SJCRH30 (cell line): ENCODE measurements at places on chromosomes 1 and 21. TPM values are rescaled to one million over a fixed set of nuclear protein-coding genes. Genes with fewer than 3 reads are reported as not detected.

DNA sequence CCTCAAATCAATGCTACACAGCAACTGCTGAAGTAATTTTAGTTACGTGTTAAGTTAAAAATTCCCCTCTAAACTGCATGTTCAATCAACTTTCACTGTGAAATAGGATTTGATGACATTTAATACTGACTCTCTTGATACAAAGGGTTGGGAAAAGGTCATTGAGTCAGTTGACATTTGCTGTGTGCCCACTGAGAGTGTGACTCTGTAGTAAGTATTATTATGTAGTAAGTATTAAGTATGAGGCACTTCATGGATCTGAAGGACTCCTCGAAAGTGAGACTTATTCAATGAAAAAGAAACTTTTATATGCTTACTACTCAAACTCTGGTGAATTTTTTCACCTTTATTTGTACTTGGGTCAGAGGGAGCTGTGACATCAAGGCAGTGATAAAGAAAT is 83.1 kb upstream of the S1PR1 start:
- DNase-seq, result no peak

The ANKRD34A gene
- total RNA-seq, result 0.69 and 0.84 TPM in 2 replicates

The KRTAP19-3 gene
- not detected in 2 replicates for total RNA-seq

GRCh38 chr1:234699795-234700665 is 90.1 kb upstream of the IRF2BP2 start:
- no peak for DNase-seq

GRCh38 chr1:230291731-230292620 is 134.2 kb downstream of the PGBD5 start:
- no peak for DNase-seq

The DHX9 gene
- total RNA-seq, result 303 and 305 TPM in 2 replicates

DNA sequence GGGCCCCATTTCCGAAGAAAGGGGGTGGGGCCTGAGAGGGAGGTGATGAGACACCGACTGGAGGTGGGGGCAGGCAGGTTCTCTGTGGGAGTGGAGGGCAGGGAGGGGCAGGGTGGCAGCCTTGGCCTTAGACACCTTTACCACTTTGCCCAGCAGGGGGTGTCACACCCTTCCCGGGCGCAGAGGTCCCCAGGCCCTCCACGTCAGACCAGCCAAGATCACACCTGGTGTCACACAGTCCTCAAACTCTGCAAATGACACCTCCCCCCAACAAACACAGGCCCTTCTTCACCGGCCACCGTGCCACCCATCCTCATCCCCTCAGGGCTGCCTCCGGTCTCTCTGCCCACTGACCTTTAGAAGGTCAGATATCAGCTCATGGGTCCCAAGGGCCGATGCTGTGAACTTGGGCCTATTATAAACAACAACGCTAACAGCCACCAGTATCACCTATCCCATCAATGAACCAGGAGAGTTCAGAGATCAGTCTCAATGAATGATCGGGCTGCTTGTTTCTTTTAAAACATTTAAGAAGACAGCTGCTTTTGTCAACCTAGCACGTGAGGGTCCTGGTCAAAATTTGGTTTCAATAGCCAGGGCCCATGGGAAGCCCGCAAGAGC is 103.9 kb downstream of the CASZ1 start:
- no peak for DNase-seq

The OR2G6 gene
- total RNA-seq, result not detected in 2 replicates

DNA sequence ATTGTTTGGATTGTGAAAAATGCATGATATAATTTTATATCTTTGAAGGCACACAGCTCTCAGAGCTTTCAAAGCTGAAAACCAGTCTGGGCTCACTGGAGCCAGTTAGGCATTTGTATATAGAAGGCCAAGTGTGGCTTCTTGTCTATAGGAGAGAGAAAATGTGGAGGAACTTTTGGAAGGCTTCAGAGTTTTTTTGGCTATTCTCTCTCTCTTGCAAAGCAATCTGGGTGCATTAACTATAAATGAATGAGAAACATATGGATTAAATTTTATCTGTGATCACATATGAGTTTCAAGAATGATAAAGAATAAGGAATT is 216.7 kb upstream of the HOOK1 start:
- no peak for DNase-seq

- DNase-seq, result no peak
Measured at GRCh38 chr1:77447669-77448068, 165.8 kb downstream of the AK5 start.

- DNase-seq, result no peak
Measured at GRCh38 chr1:66437136-66437401, 96.9 kb upstream of the SGIP1 start.

The SYDE2 gene
- total RNA-seq, result 5.2 and 6.7 TPM in 2 replicates

DNA sequence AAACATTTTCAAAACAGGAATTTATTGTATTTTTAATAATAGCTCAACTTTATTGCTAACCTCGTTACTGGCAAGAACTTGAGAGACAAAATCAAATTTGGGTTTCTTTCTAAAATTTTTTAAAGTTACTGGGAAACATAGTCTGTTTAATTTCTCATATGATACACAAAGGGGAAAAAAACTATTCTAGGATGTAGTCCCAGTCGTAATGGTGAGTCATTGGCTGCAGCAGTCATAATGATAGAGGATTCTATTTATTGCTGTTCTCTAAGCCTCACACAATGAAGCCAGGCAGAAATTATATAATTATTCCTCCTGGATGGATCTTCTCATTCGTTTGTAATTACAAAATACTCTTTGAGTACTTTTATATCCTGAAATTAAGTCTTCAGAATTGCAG is 326.5 kb upstream of the SGIP1 start:
- DNase-seq, result no peak
